NCI-H146 (cell line): ENCODE measurements at places on chromosomes 1 and 21.
A peak's percentile ranks its signal among the peaks of the same experiment; 100 is the strongest.

- no peak for DNase-seq
Measured at GRCh38 chr1:172582889-172583288, 49.9 kb downstream of the SUCO start.

DNA sequence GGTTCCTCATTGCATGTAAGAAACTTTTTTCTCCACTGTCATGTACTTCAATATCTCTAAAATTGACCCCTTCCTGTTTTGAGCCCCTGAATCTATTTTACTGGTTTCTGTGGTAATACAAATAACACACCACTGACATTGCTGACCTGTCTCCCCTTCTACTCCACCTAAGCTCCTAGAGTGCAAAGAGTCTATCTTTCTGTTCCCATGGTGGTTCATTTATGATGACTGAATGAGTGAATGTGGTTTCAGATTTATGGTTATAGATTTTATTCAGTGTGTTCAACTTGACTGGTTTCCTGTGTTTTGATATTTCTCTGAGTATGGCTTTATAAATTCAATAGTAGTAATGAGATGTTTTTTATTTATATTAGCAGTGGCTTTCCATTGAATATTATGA is 127.7 kb downstream of the MAGI3 start:
- DNase-seq: no peak

- DNase-seq: peak; percentile 44
Measured at GRCh38 chr1:2556678-2557481, 709 bp downstream of the TNFRSF14 start.

- DNase-seq: no peak
Measured at GRCh38 chr1:75543705-75544104, 67.2 kb downstream of the SLC44A5 start.

- no peak for DNase-seq
Measured at GRCh38 chr21:15298306-15298705, 233.5 kb upstream of the NRIP1 start.

- DNase-seq: no peak
Measured at GRCh38 chr1:178510155-178510554, 2.8 kb upstream of the TEX35 start.

GRCh38 chr1:37244083-37244480 is 209.8 kb upstream of the GRIK3 start:
- no peak for DNase-seq

GRCh38 chr21:32143241-32143939 is 135.5 kb downstream of the MIS18A start:
- no peak for DNase-seq

GRCh38 chr1:168894397-168894903 is 165.4 kb upstream of the DPT start:
- no peak for DNase-seq

GRCh38 chr1:65311760-65312159 is 2.4 kb downstream of the DNAJC6 start:
- no peak for DNase-seq

DNA sequence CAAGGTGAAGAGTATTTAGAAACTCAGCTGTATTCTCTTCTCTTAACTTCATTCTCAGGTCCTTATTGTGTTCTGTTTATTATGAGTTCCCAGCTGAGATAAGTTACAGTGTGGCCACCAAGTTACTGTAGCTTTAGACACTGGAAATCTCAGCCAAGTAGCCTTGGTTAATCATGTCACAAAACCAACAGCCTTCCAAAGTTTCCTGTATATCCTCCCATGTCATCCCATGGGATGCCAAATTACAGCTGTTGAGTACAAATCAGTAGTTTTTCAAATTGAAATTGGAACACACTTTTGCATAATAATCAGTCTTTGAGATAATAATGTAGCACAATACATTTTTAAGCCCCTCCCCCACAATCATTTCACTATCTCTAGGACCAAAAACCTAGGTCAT is 10.7 kb downstream of the ADAMTS5 start:
- DNase-seq: no peak

GRCh38 chr1:148334339-148335130 is 148.6 kb downstream of the PPIAL4G start:
- peak; percentile 18 for DNase-seq

- DNase-seq: no peak
Measured at GRCh38 chr1:91919962-91920361, 29.2 kb upstream of the BRDT start.

GRCh38 chr21:45872902-45873301 is 108.7 kb upstream of the COL6A1 start:
- no peak for DNase-seq

GRCh38 chr1:29698033-29698432 is 461.7 kb downstream of the PTPRU start:
- no peak for DNase-seq

- no peak for DNase-seq
Measured at GRCh38 chr1:188023206-188023605, 1194.5 kb downstream of the PLA2G4A start.

GRCh38 chr1:65435987-65436386 is 15.5 kb downstream of the LEPR start:
- DNase-seq: no peak

DNA sequence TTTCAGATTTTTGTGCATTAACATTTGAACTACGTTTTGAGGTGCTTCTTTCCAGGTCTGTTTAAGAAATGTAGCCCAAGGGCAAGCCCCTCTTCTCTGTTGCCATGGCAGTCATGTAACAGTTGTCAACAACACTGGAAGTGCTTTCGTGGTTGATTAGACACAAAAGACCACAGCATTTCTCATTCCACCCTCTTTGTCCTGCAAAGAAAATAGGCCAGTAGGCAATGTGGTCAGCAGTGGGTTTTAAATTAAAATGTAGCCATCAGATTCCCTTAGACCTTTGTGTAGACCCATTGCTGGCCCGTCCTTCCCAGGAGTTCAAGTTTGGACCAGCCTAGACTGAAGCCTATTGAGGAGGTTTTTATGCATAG is 35.4 kb downstream of the VANGL1 start:
- peak; percentile 6 for DNase-seq

DNA sequence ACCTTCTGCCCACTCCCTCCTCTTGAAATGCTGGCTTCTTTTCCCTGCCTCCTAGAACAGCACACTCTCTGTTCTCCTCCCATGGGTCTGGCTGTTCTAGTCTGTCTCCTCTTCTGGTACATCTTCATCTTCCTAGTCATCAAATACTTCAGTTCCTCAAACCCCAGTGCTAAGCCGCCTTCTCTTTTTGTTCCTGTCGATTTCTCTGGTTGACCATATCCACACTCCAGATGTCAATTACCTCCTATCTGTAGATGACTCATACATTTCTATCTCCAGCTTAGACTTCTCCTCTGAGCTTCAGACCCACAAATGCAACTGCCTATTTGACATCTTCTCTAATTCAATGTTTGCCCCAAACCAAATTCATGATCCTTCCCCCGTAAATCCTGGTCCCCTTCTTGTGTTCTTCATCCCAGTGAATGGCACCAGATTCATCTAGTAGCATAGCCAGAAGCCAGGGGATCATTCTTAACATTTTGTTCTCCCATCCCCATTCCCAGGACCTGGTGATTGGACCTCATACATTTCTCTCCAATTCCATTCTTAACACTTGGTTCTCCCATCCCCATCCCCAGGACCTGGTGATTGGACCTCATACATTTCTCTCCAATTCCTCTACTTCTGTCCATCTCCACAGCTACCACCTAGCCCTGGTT is 35.9 kb downstream of the USP24 start:
- no peak for DNase-seq

DNA sequence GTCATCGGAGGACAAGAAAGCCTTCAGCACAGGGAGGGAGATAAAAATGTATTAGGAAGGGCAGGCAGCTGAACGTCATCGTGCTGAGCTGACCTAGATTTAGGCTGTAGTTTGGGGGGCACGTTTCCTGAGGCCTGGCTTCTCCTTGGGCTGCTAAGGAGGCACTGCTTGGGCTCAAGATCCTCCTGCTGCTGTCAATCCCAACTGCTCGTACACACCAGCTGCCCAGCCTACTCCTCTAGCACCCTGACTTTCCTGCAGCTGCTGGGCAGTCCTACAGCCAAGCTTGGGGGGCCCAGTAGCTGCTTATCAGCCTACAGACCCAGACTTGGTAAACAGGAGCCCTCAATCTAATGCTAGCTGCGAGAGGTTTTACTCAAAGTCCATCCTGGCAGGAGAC is 6.2 kb downstream of the TMEM35B start:
- no peak for DNase-seq

DNA sequence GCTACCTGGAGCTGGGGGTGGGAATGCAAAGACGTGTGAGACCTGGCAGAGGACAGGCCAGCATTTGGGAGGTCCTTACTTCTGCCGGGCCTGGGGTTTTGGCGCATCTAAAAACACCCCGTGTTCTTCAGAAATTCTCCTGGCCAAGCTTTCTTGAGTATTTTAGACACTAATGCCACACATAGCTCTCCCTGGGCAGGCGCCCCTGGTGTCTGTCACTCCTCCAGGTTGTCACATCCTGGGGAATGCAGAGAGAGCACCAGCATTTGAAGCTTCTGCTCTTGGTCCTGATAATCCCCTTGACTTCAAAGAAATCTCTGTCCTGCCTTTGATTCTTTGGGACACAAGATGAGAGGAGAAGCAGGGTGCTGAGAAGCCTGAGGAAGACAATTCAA is 6.0 kb downstream of the CAPN9 start:
- DNase-seq: no peak

DNA sequence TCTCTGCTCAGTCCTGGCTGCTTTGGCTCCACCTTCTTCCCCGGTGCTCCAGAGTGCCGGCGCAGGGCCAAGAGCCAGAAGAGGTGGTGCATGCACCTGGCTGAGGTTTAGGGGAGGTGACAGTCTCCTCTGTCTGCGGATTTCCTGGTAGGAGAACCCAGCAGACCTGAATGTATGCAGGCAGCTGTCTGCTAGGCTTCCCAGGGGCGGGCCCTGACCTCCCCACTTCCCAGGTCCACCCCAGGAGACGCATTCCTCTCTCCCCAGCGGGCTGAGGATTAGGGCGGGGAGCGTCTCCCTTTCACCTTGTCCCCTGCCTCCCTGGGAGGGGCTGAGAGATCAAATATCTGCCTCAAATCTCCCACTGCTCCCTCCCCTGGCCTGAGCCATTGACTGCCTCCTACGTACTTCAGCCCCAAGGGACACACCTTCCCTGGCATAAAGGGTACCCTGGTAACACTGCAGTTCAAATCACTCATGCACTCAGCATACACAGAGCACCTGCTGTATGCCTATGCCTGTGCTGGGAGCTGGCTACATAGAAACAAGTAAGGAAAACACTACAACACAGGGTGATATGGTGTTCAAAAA is 27.5 kb downstream of the DMBX1 start:
- DNase-seq: peak; percentile 72

GRCh38 chr1:40397258-40397657 is 23.7 kb downstream of the SMAP2 start:
- no peak for DNase-seq

DNA sequence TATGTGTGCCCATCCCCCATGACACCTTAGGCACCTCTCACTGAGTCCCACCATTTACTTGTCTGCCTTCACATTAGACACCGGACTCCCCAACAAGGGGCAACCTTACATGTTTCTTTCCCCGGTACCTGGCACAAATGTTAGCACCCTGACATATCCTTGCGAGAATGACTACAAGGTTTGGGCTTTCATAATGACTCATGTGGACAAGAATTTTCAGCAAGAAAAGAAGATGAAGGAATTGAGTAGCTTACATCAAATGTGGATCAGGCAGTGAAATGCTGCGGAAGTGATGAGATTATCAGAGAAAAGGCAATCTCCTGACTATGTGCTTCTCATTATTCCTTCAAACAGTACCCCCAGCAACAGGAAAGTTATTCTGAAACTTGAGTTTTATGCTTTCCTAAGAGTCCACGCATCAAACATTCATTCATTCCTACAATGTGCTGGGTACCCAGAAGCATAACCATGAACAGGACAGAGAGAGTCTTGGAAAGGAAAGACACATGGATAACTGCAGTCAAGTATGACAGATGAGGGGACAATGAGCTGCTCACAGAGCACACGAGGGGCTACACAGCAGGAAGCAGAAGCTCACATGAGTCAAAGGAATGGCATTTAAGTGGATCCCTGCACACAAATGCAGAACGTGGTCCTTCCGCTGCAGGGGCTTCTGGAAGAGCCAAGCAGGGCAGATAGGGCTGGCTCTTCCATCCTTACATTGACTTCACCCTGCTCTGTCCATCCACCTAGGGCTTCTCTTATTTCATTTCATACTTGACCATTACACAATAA is 112.1 kb downstream of the PCNX2 start:
- DNase-seq: no peak

DNA sequence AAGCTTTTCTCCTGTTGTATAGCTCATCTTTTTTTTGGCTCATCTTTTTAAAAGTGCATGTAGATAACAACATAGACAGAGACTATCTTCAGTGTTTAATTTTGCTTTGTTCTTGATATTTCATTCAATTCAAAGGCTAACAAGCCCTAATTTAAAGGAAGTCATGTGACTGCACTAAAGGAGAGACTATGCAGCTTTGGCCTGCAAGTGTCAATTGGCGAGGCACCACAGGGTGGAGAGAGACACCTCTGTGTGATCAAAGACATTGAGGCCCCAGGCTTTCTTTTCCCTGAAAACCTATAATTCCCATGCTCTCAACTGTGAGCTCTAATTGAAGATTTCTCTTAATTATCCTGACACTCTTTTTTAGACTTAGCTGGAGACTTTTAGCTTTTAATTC is 53.6 kb downstream of the CHODL start:
- no peak for DNase-seq

DNA sequence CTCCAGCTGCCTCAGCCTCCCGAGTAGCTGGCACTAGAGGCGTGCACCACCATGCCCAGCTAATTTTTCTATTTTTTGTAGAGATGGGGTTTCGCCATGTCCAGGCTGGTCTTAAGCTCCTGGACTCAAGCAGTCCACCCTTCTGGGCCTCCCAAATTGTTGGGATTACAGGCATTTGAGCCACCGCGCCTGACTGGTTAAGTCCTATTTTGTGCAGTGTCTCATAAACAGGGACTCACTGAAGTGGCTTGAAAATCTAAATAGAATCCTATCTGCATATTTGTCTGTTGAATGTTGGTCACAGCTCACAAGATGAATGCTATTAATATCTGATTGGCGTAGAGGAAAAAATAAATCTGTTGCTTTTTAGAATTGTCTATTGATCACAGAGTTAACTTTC is 5.9 kb upstream of the CHAF1B start:
- no peak for DNase-seq

GRCh38 chr1:101236516-101237228 is at the start of gene S1PR1:
Gene S1PR1 (plus strand): TSS chr1:101237019. CDS start chr1:101238985, 1,966 bp downstream.
- peak; percentile 25 for DNase-seq

DNA sequence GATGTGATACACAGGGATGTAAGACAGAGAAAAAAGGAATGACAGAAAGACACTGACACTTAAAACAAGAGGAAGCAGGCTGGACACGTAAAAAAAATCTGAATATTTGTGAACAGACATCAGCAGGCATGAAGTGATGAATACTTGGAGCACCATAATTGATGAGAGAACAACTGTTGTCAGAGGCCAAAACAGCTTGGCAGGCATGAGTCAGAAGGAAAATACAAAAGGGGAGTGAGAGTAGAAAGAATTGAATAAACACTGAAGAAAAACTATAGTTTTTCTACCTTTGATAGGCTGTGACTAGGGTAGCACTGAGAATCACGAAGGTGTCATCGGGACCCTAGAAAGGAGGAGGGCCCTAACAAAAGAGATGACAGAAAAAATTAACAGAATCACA is 21.6 kb upstream of the GUCA2A start:
- no peak for DNase-seq
